Cortex of kidney (tissue), 1 donor: ENCODE measurements at places on chromosomes 3 and 15.

DNA sequence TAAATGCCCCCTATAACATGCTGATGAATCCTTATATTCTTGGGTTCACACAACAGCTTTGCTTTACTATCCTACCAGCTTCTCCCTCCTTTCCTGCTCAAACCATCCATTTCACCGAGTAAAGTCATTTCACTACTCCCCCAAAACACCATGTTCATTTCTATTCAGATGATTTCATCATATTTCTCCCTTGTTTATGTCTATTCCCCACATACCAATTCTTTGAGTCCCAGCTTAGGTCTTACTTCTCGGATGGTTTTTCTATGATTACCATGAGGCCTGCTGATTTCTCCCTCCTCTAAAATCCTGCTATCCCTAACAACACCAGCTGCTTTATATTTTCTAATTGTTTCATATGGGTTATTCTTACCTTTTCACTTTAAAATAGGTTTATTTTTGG, 231.4 kb downstream of the TIGIT start:
- DNase-seq, result no peak

- DNase-seq, result no peak
Measured at GRCh38 chr15:69653306-69653705, 200.7 kb downstream of the RPLP1 start.

- DNase-seq, result no peak
Measured at GRCh38 chr3:185486394-185486793, 12.4 kb downstream of the TMEM41A start.

DNA sequence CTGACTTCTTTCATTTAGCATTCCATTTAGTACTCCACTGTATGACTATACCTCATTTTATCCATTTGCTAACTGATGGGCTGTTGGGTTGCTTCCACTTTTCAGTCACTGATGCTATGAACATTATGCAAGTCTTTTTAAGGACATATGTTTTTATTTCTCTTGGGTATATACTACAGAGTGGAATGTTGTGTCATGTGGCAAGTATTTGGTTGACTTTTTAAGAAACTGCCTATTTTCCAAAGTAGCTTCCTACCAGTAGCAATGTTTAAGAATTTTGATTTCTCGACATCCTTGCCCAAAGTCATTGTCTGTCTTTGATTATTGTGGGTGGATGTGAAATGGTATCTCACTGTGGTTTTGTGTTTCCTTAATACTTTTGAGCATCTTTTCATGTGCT, 110.1 kb upstream of the TPM1 start:
- DNase-seq, result no peak

DNA sequence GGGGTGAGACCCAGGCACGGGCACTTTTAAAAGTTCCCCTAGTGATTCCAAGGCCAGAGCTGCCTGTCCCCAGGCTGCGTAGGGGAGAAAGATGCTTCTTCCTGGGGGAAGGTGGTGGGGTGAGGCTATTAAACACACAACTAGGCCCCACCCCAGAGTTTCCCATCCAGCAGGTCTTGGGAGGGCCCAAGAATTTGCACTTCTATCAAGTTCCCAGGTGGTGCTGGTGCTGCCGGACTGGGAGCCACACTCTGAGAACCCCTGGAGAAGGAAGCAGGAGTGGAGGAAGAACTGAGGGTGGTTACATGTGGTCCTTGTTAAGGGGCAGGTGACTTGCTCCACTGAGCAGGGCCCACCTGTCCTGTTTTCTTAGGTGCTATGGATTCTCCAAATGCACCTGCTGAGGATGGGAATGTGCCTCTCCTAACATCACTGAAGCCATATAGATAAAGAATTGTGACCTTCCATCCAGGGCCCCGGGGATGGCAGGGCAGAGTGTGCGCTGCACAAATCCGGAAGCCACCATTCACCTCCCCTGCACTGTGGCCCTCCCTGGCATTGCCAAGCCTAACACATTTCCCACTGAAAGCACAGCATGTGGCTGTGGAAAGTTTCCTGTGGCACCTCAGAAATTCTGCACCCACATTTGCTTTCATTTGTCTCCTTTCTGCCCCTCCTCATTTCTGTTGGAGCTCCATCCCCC, 111.5 kb upstream of the MEF2A start:
- no peak for DNase-seq

GRCh38 chr3:117228466-117228865, 518.9 kb downstream of the TUSC7 start:
- DNase-seq, result no peak

DNA sequence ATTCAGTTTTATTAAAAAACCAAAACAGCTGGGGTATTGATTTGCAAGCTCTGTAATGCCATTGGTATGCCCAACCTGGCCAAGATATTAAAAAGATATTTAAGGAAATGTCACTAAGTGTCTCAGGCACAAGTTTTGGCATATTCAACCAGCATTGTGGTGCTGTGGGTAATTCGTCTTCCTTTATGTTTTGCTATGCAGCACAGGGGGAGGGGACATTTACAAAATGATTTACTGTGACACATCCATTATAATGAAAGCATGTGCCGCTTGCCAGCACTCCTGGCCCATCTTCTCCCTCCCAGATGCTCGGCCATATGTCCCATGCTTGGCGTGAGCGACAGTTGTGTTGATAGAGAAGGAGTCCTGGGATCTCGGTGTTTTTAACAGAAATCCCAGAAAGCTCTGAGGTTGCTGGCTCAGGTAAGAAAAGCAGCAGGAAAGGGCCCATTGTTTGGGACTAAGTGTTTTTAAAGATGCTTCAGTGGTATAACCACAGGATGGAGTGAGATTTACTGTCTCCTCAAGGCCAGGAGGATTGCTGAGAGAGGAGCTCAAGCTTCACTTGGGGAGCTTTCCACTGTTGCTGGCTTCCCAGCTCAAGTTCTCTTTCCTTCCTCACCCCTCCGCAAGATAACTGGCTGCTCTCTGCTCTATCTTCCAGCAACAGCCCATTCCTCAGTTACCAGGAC, 158.2 kb upstream of the TSC22D2 start:
- no peak for DNase-seq

- DNase-seq, result no peak
Measured at GRCh38 chr3:197794115-197794514, 3.1 kb downstream of the LRCH3 start.

DNA sequence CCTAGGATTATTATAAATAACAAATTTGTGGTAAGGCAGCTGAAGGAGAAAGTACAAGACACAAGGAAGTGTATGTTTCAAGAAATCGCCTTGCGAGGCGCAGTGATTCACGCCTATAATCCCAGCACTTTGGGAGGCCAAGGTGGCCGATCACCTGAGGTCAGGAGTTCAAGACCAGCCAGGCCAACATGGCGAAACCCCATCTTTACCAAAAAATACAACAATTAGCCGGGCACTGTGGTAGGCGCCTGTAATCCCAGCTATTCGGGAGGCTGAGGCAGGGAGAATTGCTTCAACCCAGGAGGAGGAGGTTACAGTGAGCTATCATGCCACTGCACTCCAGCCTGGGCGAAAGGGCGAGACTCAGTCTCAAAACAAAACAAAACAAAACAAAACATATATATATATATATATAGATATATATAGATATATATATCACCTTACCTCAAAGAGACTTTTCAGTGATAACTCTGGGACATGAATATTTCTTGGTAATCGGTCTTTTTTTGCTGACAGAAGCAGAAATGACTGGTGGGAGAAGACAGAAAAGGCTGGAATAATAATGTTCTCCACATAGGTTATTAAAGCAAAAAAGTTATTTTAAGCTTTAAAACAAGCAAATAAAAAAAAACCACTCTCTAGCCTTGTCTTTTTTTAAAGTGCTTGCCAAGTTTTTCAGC, 52.3 kb downstream of the TRANK1 start:
- DNase-seq, result no peak

DNA sequence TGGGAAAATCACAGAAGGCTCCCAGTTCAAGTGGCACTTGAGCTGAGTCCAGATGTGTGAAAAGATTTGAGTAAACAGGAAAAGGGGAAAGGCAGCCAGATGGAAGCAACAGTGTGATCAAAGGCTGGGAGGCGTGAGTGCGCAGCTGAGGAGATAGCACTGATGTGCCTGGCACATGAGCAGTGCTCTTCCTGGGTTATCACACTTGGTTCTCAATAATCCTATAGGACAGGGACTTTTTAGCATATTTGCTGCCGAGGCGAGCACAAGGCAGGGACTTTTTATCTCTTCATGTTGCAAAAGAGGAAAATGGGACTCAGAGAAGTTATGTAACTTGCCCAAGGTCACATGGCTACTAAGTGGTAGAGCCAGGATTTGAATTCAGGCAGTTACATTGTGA, 39.6 kb downstream of the CORO2B start:
- no peak for DNase-seq

GRCh38 chr3:102178817-102179216, 256.0 kb upstream of the ZPLD1 start:
- DNase-seq, result no peak

DNA sequence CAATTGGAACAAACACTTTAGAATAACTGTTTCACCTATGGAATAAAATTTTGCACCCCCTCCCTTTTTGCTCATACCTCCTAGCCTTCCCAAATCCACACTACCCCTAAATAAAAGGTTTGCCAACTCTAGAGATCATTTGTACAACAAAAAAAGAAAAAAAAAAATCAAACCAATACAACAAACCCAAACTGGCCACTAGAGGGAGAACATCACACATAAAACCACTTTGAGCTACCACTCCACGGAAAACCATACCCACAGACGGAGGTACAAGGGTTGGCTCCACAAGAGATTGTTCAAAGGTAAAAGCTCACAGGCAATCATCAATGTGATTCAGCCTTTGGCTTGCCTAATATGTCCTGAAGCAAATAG, 47.6 kb downstream of the SETMAR start:
- no peak for DNase-seq

GRCh38 chr3:196440696-196441095, 8.5 kb upstream of the UBXN7 start:
- no peak for DNase-seq

GRCh38 chr3:69378112-69378802, 7.6 kb downstream of the FRMD4B start:
- DNase-seq, result no peak

GRCh38 chr3:177350121-177350520, 152.8 kb upstream of the TBL1XR1 start:
- no peak for DNase-seq
